Suppressor macrophage (primary cell): ENCODE measurements at places on chromosomes 7 and 10.

- no peak for DNase-seq
These were observed 88.0 kb upstream of the PRSS58 start for GRCh38 chr7:142345811-142346210.

GRCh38 chr7:155181768-155182167 is 111.6 kb downstream of the HTR5A start:
- no peak for DNase-seq

GRCh38 chr7:12855036-12855435 is 167.6 kb downstream of the ARL4A start:
- DNase-seq = no peak

DNA sequence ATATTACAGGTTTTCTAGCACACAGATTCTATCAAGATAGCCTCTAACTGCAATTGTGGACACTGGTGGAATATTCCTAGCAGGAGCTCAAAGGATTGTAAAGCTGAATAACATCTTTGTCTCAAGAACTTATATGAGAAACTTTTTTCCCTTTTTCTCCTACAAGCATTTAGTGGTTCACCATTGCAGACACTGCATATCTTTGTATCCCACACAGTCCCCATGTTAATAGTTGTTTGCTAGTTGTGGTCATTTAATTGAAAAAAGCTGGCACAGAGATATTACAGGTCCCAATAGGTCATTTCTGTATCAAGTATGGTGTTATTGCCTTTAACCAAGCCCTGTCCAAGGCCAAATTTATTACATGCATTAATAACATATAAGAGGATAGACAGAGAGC is 226.2 kb upstream of the TCF7L2 start:
- no peak for DNase-seq

GRCh38 chr7:49660976-49661375 is 112.5 kb upstream of the VWC2 start:
- no peak for DNase-seq

DNA sequence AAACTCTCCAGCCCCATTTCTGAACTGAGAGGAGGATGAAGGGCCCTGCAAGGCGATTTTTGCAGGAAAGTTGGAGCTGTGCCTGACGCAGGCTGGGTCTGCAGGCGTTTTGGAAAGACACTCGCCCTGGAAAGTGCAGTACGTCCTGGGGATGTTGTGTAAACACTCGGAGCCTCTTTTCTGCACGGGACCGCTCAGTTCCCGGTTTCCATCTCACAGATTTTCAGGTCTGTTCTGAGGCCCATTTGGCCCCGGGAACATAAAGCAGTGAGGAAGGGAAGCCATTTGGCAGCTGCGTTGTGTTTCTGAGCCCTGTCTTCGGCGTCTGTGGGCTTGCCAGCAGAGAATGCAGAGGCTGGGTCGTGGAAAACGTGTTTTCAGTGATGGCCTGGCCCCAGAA is 655.0 kb upstream of the MGMT start:
- DNase-seq = no peak

DNA sequence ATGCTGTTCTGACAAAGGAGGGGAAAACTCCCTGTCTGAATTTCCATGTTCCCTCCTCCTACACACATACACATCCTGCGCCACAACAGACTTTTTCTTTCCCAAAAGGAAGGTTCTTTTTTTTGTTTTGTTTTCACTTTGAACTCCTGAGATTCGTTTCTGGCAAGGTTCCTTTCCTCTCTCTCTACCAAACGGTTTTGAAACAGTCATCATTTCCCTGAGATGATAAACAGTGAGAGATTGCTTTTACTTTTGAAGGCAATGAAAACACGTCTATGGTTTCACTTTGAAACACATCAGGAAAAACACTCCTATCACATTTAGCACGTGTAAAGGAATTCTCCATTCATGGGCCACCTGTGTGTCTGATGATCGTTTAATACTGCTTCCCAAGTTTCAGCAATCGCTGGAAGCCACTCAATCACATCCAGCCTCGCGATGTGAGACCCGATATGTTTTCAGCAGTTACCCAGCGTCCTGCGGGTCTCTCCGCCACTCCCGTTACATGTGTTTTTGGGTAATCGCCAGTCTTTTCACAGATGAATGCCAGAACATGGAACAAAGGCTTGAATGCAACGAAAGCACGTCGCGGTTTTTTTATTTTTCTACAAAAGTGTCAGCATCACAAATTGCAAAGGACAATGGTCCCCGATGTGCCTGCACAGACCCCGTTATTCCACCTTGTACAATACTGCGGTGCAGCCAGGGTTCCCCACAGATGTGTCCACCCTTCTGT is 62.8 kb upstream of the CUX1 start:
- peak; percentile 26 for DNase-seq

DNA sequence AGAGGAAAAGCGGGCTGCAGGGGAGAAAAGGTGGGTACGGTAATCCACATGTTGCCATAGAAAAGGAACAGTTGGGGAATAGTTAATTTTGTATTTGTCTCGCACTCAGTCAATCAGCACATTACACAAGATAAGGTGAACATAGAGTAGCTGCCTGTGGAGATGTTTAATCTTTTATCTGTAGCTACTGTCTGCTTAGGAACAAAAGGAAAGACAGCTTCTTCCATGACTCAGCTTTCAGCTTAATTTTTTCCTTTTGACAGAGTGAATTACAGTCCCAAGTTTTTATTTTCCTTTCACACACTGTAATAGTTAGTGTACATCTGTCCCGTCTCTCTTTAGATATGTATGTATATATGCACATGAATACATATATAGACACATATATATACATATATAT is 39.3 kb upstream of the PODXL start:
- no peak for DNase-seq

DNA sequence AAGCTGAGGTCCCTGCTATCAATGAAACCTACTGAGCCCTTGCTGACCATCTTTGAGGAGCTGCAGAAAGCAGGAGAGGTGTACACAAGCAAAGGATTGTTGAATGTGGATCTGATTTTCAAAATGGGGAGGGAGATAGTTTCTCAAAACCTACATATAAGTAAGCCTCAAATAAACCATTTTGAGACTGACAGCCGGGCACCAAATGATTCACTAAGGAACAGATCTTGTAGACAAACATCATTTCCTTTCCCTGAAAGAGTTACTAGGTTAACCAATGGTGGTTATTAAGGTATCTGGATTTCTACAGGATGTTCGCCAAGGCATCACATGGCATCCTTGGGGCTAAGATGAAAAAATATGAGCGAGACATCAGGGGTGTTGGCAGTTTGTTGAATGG is 24.5 kb upstream of the RHOBTB1 start:
- DNase-seq = no peak

DNA sequence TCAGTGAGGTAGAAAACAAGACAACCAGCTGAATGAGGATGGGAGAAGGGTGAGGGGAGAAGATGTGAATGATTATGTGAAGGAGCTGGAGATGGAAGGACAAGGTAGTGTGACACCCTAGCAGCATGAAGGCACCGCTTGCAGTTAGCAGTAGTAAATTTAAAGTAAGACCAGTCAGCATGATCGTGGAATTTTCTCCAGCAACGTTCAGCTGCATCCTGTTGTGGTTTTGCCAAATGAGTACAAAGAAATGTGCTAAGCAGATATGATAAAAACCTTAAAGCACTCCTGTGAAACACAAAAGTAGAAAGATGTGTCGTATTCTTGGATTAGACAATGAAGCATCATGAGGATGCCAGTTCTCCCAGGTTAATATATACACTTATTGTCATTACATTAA is 34.1 kb upstream of the IFRD1 start:
- no peak for DNase-seq

DNA sequence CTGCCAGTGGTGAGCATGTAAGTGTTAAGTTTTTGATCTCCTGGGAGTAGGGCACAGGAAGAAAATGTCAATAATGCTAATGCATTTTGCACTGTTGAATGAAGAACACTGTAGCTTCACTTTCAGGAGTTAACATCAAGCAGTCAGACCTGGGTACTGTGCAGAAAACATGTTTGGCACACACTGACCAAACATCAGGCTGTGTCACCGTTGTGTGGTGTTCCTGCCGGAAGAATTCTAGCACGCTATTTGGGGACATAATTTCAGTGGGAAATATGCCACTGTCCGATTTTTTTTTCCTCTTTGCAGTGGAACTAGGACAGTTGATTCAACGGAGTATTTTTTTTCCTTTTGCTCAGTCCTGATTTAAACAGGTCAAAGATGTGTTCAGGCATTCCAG is 24.4 kb upstream of the ABCB5 start:
- DNase-seq = no peak

GRCh38 chr7:155508376-155509358 is 37.7 kb downstream of the CNPY1 start:
- DNase-seq = no peak

- peak; percentile 73 for DNase-seq
These were observed 136.5 kb downstream of the SFMBT2 start for GRCh38 chr10:7274293-7274692.

- no peak for DNase-seq
These were observed 13.4 kb upstream of the EPHA1 start for GRCh38 chr7:143422033-143422432.

- no peak for DNase-seq
These were observed 221.3 kb upstream of the ZMIZ1 start for GRCh38 chr10:78847485-78847884.

DNA sequence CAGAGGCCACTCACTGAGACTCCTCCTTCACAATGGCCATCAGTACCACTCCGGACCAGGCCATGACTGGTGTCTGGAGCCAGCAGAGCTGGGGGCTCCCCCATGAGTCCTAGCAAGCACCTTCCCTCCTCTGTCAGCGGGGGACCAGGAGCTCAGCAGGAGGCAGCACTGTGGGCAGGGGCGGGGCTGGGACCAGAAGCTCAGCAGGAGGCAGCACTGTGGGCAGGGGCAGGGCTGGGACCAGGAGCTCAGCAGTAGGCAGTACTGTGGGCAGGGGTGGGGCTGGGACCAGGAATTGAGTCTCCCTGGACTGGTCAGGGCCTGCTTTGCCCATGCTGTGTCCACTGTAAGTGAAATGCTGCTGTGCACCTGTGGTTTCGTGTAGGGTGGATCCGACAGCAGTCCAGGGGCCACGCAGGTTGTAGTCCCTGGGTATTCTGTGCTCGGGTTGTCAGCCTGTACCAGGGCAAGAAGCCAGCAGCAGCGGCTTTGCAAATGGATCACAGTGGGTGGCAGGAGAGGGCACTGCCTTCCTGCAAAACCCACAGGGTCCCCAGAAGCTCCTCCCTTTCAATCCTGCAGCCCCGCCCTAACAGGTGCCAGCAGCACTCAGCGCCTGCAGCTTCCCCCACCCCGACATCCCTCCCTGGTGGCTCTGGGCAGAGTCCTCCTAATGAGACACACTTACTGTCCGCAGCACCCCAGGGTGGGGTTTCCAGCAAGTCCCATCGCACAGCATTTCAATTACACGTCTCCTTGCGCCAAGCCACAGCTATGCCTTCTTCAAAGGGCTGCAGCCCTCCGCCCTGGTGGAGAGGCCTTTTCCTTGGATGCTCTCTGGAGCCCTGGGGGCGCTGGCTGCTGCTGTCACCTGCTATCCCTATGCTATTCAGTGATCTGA is 220.5 kb downstream of the TCERG1L start:
- DNase-seq = no peak

- DNase-seq = peak; percentile 85
These were observed 221.0 kb downstream of the PHTF2 start for GRCh38 chr7:78019447-78020135.

- no peak for DNase-seq
These were observed 80.9 kb upstream of the DDC start for GRCh38 chr7:50646069-50646468.

- peak; percentile 61 for DNase-seq
These were observed 8.4 kb downstream of the OSBPL3 start for GRCh38 chr7:24971333-24972165.

DNA sequence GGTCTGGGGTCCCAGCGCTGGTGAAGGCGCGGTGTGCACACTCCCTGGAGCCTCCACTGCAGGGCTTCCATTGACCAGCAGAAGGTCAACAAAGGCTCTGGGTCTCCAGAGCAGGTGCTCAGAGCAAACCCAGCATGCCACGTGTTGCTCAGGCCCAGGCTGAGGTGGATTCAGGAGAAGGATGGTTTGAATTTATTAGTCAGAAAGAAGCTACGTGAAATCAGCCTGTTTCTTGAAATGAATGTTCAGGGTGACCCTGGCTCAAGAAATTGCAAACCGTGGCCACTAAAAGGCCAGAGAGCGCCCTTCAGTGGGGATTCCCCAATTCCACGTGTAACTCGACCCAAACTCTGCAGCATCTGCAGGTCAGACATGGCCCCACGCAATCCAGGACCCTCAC is 82.7 kb upstream of the PFKP start:
- DNase-seq = no peak

- no peak for DNase-seq
These were observed 220.1 kb downstream of the POU6F2 start for GRCh38 chr7:39197831-39198230.

DNA sequence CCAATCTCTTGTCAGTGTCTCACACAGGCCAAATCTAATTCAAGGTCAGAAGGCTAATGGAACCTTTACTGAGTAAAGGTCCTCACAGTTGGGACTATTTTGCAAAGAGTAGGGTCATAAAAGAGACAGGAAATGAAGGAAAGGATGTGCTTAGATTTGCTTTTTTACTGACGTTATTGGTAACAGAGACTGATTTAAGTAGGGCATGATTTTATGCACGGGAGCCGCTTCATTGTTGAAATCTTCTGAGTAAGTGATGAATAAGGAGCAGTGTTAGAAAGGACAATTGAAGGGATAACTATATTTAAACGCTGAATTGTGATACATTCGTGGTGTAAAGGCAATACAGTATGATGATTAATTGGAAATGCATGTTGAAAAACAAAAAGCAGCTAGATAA is 261.5 kb downstream of the MALRD1 start:
- DNase-seq = no peak

GRCh38 chr10:126895214-126895781 is 9.9 kb upstream of the DOCK1 start:
- DNase-seq = no peak

GRCh38 chr10:29130190-29130673 is 158.6 kb upstream of the LYZL1 start:
- DNase-seq = peak; percentile 24

DNA sequence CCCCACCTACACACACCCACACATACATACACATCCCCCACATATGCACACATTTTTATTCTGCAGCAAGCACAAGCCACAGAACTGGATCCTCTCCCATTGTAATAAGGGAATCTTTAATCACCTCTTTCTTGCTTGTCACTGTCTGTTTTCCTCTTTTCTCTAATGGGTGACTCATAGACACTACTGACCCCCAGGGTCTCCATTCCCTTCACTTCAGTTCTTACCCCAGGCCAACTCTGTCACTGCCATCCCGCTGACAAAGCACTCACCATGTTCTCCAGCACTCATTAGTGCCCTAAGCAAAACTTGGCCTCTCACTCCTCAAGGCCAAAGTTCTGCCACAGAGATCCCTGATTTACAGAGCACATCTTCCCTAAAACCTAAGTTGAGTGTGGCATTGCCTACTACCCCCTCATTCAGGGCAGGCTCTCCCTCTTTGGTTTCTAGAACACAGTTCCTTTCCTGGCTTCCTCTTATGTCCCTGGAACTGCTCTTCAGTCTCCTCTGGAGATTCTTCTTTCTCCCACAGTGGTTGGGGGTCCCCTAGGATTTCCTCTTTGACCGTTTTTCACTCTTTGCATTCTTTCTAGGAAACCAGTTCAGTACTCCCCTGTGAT is 39.6 kb upstream of the INHBA start:
- peak; percentile 41 for DNase-seq

- DNase-seq = no peak
These were observed 124.8 kb downstream of the TSPAN12 start for GRCh38 chr7:120733143-120733542.
